GM06990 (cell line): ENCODE measurements at places on chromosomes 1 and 21.

DNA sequence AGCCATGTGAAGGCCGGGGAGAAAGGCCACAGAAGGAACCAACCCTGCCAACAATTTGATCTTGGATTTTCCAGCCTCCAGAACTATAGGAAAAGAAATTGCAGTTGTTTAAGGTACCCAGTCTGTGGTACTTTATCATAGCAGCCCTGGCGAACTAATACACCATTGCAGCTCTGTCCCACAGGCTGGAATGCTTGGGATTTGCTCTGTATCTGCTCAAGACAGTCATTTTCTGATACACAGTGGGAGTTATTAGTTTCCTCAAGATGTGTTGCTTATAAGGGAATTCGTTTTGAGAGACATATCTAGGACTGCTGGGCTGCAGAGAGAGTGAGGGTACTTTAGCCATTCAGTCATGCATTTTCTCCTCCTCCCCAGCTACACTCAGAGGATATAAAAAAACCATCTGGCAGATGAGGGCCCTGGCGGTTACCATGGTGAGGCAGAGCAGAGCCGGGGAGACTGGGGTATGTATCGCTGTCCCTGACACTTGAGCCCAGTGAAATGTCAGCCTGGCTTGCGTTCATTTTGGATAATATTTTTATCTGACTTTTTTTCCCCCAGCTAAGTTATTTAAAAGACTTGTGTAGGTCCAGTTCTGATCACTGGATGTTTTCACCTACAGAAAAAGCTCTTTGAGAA, 104.6 kb downstream of the DIRAS3 start:
- DNase-seq, result no peak

DNA sequence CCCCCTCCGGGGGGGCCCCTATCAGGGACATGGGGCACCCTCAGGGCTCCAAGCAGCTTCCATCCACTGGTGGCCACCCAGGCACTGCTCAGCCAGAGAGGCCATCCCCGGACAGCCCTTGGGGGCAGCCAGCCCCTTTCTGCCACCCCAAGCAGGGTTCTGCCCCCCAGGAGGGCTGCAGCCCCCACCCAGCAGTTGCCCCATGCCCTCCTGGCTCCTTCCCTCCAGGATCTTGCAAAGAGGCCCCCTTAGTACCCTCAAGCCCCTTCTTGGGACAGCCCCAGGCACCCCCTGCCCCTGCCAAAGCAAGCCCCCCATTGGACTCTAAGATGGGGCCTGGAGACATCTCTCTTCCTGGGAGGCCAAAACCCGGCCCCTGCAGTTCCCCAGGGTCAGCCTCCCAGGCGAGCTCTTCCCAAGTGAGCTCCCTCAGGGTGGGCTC, 34.9 kb downstream of the TRIM11 start:
- DNase-seq, result no peak

DNA sequence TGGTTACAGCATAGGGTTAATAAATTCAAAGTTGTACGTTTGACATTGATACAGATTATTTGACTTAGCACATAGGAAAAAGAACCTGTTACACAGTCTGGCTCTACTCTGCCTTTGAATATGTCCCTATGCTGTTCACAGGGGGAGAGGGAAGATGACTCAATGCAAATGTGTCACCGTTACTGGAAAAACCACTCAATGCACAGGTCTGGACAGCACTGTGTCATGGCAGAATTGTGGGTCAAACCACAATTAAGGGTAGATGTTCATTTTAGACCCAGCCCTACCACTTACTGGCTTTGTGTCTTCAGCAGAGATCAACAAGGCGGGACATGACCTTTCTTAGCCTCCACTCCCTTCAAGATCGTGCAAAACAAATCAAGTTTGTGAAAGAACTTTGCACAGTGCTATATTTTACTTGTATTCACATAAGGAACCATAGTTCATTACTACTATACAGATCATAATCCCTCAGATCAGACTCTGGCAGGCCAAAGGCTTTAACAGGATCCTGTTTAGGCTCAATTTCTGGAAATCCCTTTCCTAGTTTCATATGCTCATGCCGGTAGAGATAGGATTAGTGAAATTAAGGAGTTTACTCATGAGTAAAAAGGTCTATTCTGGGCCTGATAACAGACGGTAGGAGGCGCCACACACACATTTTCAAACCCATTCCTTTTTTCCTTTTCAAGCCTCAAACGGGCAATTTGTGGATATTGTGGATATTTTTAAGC, 22.1 kb downstream of the EIF2D start:
- no peak for DNase-seq

- DNase-seq, result no peak
These were observed 777.5 kb upstream of the ADGRL2 start for GRCh38 chr1:81023187-81023724.

GRCh38 chr1:233945573-233945972, 41.1 kb downstream of the SLC35F3 start:
- no peak for DNase-seq

- DNase-seq, result peak; percentile 16
These were observed 4.7 kb downstream of the MR1 start for GRCh38 chr1:181038399-181038873.

- DNase-seq, result peak; percentile 12
These were observed 19.7 kb upstream of the ALDH9A1 start for GRCh38 chr1:165717918-165718515.

DNA sequence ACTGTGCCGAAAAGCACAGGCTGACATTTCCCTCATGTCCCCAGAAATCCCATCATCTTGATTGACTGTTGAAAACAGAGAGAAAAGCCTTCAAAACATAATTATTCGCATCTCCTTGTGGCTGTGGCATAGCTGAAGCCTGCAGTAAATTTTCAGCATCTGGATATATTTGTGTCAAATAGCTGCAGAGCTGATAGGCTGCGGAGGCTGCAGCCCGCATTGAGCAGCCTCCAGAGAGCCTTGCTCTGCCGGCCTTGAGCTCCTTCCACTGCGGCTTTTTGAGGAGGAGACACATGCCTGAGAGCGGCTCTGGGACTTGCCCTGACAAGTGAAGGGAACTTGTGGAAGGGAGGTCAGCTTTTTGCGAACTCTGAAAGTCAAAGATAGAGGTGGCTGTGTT, 144.7 kb downstream of the RYR2 start:
- DNase-seq, result no peak

DNA sequence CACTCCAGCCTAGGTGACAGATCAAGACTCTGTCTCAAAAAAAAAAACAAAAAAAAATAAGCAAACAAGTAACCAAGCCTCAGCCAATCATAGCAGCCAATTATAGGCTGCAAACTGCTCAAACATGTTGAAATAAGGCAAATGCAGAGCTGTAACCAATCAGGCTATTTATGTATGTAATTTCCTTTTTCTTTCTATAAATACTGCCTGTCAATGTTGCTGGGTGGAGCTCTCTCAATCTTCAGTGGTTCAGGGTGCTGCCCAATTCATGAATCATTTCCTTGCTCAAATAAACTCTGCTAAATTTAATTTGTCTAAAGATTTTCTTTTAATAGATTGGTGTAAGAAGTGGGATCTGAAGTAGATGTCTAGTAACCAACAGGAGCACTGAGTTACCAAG, 11.6 kb upstream of the CD1D start:
- no peak for DNase-seq

- no peak for DNase-seq
These were observed 154.4 kb downstream of the PTPRU start for GRCh38 chr1:29390491-29391361.

- peak; percentile 37 for DNase-seq
These were observed 20.7 kb upstream of the LAX1 start for GRCh38 chr1:203744075-203744972.

- DNase-seq, result peak; percentile 82
These were observed 3.5 kb upstream of the ARID1A start for GRCh38 chr1:26692211-26692792.

- DNase-seq, result no peak
These were observed 704 bp upstream of the BTBD8 start for GRCh38 chr1:92079441-92079840.

- no peak for DNase-seq
These were observed 19.3 kb upstream of the RUNX3 start for GRCh38 chr1:24949331-24949881.
